ENCODE measurements at places on chromosomes 11 and 22. TPM values are rescaled to one million over a fixed set of nuclear protein-coding genes. Genes with fewer than 3 reads are reported as not detected.

GRCh38 chr11:66725647-66726046, 3.4 kb downstream of the SPTBN2 start:
- no peak for DNase-seq

Gene SLC16A8
- polyA plus RNA-seq, result 0.39 TPM

- no peak for DNase-seq
Measured at GRCh38 chr11:73400293-73400692, 24.1 kb downstream of the RELT start.

Gene PTPRCAP
- not detected for polyA plus RNA-seq

Gene CHEK1
- polyA plus RNA-seq, result 1.5 TPM

Gene KRTAP5-7
- polyA plus RNA-seq, result not detected

Gene PARVG
- polyA plus RNA-seq, result 4.1 TPM

DNA sequence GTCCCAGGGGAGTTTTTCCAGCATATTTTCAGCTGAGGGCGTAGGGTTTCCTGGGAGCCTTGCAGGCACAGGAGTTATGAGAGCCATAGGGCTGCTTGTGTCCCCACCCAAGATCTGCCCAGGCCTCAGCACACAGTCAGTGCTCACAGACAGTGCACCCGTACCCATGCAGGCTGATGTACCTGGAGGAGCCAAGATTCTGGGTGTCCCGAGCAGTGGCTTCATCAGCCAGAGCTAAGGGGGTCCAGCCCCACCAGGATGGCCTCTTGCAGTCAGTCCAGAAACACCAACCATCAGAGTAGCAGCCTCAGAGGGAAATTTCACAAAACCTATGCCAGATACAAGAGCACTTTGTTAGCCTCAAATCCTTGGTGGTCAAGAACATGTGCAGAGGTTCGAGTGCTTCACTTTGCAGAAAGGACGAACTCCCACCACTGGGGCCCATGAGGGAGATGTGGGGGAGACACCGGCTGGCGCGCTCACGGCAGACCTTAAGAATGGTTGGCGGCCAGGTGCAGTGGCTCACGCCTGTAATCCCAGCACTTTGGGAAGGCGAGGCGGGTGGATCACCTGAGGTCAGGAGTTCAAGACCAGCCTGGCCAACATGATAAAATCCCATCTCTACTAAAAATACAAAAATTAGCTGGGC, 43.8 kb upstream of the RTL6 start:
- no peak for DNase-seq

Gene OR56A1
- not detected for polyA plus RNA-seq

DNA sequence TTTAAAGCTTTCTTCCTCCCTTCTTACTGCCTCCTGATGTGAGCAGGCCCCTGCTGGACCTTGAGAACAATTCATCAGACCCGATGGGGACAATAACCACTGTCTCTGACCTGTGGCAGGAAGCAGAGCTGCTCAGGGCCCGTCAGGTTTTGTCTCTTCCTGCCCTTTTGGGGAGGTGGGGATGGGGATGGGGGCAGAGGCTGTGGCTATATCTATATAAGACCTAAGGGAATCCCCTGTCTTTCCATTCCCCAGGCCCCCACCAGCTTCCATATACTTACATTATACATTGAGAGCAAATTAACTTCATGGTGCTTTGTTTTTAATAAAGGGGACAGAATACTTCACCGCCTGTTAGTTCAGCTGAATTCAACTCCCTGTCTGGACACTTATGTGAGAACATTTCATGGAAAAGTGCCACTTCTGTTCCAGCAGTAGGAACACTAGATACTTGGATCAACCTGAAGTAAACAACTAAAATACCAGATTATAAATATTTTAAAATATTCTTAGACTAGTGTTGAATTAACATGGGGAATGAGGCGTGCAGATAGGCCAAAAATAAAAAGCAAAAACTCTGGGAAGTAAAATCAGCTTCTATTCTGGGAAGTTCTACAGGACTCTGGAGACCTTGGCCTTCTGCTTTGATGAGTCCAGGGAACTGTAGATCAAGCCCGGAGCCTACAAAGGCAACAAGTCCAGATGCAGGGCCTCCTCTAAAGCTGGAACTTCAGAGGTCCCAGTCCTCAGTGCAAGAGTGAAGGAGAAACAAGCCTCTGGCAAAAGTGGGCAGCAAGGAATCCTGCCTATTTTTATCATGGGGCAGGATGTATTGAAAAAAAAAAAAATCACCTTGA, 11.1 kb downstream of the ZP1 start:
- DNase-seq, result no peak

DNA sequence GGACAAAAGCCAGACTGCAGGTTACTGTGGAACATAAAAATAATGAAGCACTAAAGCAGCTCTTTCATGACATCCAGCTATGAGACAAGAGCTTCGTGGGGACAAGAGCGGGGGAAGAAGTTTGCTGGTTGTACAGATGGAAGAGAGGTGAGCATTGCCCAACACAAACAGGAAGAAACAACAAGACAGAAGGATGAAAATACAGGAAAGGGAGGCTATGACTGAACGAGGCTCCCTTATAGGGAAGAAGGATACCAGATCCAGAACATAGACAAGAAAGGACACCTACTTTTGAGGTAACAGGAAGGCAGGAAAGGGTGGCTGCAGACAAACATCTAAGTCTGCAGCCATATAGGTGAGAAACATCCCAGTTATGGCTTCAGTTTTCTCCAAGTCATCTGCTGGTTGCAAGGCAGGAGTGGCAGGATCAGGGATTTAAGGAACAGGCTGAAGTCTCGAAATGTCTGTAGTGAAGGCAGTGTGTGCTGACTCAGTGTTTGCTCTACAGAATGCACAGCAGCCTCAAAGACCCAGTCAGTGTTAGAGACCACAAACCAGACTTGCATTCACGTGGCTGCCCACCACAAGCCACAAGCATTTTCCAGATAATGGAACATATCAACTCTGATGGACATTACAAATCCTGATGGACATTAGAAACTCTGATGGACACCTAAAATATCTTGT, 1.9 kb downstream of the CLTCL1 start:
- DNase-seq, result no peak

- DNase-seq, result no peak
Measured at GRCh38 chr11:134781380-134781866, 369.4 kb upstream of the B3GAT1 start.

Data from ovary (tissue), 10 donors.